ENCODE measurements at places on chromosomes 6 and 20.

GRCh38 chr6:33305052-33305451 is 6.3 kb upstream of the RGL2 start:
- DNase-seq = no peak

DNA sequence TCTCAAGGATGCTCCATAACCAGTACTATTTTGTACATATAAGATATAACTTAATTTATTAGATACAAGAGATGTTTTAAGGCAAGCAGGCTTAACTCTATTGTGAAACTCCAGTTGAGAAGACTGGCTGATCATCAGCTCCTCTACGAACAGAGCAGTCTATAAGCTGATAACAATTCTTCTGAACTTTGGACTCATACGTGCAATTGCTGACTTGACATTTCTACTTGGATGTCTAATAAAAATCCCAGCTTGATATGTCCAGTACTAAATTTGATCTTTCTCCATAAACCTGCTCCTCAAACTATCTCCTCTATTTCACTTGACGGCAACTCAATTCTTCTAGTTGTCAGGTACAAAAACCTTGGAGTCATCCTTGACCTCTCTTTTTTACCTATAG is 141.9 kb downstream of the HS3ST5 start:
- no peak for DNase-seq

GRCh38 chr6:54541541-54541940 is 233.3 kb downstream of the TINAG start:
- DNase-seq = no peak

DNA sequence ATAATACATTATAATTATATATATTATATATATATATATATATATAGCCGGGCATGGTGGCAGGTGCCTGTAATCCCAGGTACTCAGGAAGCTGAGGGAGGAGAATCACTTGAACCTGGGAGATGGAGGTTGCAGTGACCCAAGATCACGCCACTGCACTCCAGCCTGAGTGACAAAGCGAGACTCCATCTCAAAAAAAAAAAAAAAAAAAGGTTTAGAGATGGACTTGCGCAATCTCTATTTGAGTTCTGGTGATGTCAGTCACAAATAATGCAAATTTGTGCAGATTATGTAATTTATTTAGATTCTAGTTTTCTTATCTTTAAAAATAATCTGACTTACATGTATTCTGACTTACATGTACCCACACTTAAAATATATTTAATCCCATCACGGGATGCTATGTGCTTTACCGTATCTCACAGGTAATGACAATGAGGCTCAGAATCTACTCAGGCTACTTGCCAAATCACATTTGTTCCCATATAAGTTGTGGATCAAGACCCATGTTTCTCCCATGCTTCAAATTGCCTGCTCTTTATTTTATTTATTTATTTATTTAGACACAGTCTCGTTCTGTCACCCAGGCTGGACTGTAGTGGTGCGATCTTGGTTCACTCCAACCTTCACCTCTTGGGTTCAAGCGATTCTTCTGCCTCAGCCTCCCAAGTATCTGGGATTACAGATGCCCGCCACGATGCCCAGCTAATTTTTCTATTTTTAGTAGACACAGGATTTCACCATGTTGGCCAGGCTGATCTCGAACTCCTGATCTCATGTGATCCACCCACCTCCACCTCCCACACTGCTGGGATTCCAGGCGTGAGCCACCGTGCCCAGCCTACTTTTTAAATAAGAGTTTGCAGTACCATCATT is 7.6 kb upstream of the UST start:
- no peak for DNase-seq

- no peak for DNase-seq
These were observed 86.2 kb upstream of the F13A1 start for GRCh38 chr6:6406715-6407070.

DNA sequence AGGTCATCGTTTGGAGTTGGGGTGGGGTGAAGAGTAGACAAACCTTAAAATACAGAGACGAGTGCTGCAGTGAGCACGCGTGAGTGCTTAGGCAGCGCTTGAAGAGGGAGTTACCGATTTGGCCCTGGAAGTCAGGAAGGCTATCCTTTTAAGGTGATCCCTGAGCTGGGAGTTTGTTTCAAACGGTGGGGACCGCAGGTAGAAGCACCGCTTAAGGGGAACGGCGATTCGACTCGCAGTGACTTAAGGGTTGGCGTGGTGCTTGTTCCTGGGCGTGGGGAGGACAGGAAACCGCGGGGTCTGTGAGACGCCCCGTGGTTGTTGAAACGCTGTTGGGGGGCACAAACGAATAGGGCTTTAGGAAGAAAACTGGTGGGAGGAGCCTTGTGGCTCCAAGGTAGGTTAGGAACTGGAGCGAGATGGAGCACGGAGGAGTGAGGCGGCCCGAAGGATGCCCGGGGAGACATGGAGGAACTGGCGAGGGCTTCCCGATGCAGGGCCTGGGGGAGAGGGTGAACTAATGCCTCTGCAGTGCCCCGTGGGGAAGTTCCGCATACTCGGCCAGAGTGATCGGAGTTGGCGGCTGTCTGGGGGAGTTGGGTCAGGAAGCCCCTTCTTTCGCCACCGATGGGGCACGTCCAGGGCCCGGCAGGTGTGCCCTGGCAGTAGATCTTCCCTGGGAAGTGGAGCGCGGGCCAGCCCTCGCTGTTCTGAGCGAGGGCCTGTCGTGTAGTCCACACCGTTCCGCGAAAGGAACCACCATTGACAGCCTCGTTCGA is 1.3 kb upstream of the CDYL start:
- no peak for DNase-seq

DNA sequence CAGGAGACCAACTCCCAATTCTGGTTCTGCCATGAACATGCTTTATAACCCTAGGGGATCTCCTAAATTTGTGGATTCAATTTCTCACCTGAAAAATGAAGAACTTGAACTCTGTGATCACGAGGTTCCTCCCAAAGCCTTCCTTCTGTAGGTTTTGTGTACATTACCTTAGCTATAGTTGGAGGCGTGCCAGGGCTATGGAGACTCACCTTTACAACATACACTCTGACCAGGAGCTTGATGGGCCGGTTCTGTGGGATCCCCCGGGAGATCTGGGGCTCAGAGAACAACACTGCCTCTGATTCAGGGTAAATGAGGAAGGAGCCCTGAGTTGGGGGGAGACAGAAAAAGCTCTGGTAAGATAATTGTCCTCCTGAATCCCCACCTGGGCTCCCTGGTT is 34.1 kb downstream of the ERGIC3 start:
- no peak for DNase-seq

- DNase-seq = peak; percentile 28
These were observed 139.3 kb upstream of the PHACTR1 start for GRCh38 chr6:12577124-12577850.

DNA sequence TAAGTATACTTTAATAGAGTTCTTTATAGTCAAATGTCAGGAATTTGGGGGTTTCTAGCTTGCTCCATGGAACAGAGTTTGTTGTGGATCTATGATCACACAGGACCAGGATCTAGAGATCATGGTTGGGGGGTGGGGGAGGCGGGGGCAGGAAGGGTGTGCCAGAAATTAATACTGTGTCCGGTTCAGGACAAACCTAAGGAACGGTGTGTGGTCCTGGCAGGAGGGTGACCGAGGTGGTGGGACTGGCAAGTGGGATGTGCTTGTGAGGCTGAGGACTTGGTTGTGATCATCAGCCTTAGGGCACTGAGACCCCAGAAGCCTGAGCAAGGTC is 27.9 kb downstream of the GSTA3 start:
- no peak for DNase-seq

GRCh38 chr20:8020314-8021079 is 936 bp upstream of the TMX4 start:
- DNase-seq = no peak

DNA sequence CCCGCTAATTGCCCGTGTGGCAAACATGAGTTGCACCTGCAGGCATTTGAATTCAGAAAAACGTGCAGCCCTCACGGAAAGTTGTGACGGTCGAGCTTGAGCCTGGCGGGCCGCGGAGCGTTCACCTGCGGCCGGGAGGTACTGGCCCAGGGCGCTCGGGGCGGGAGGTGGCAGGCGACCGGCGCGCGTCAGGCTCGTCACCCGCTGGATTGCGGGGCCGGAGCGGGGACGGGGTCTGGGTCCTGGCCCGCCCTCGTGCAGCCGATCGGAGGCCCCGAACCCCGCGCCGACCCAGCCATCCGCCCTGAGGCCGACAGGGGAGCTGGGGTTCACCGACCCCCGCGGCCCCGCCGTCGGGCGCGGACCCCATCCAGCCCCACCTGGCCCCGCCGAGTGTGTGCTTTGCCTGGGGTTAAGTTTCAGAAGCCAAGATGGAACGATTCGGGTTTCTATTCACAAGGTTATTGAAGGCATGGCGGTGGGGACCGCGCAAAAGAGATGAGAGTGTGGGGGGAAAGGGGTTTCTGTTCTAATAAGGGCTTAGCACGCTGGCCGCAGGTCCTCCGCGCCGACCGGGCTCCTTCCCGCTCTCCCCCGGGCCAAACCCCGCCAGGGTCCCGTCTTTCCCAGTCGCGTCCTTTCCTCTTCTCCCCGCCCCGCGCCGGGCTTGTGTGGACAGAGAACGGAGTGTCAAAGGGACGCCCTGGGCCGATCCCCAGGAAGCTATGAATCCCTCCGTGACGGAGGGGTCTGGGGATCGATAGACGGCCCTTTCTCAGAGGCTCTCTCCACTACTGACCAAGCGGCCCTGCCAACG is 1.6 kb upstream of the HEY2 start:
- DNase-seq = no peak
